HFF-Myc (cell line): ENCODE measurements at places on chromosomes 1 and 21.

- DNase-seq = no peak
Observed at GRCh38 chr21:42495027-42495426, 997 bp downstream of the RSPH1 start.

- DNase-seq = no peak
Observed at GRCh38 chr1:215044151-215044550, 38.4 kb upstream of the KCNK2 start.

- no peak for DNase-seq
Observed at GRCh38 chr1:36829066-36829465, 205.2 kb downstream of the GRIK3 start.

DNA sequence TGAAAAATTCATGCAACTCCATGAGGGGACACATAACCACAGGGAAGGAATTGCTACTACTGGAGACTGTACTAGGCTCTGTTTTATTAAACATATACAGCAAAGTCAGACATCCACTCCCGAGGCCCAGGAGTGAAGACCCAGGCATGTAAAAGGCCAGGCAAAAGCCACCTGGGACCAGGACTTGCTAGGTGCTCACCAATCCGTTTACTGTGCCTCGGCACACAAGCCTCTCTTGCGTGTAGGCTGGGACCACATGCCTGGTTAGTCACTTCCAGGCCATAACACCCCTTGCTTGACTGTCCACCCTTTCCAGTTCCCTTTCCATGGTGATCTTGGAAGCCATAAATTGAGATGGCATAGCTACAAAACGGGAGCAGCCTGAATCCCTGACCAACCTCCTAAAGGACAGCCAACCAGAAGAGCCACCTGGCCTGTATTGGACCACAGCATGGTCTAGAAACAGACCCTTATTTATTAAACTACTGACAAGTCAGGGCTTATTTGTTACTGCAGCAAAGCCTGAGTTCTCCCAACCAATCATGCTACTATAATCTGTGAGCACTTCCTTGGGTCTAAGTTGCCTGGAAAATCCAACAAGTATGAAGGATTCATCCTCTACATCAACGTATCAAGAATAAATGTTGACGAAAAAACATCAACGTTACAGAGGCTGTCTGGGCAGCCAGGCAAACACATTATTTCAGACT is 39.7 kb downstream of the URB1 start:
- no peak for DNase-seq

DNA sequence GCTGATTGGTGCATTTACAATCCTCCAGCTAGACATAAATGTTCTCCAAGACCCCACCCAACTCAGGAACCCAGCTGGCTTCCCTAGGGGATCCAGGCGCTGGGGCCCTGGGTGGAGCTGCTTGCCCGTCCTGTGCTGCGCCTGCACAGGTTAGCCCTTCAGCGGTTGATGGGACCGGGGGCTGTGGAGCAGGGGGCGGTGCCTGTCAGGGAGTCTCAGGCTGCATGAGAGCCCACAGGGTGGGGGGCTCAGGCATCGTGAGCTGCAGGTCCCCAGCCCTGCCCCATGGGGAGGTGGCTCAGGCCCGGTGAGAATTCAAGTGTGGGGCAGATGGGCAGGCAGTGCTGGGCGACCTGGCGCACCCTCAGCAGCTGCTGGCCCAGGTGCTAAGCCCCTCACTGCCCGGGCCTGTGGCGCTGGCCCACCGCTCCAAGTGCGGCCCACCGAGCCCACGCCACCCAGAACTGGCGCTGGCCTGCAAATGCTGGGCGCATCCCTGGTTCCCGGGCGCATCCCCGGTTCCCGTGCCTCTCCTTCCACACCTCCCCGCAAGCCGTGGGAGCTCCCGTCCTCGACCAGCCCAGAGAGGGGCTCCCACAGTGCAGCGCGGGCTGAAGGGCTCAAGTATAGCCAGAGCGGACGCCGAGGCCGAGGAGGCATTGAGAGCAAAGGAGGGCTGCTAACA is 23.1 kb upstream of the CLCA4 start:
- no peak for DNase-seq

GRCh38 chr1:152049291-152050083 is 12.7 kb upstream of the S100A11 start:
- no peak for DNase-seq

DNA sequence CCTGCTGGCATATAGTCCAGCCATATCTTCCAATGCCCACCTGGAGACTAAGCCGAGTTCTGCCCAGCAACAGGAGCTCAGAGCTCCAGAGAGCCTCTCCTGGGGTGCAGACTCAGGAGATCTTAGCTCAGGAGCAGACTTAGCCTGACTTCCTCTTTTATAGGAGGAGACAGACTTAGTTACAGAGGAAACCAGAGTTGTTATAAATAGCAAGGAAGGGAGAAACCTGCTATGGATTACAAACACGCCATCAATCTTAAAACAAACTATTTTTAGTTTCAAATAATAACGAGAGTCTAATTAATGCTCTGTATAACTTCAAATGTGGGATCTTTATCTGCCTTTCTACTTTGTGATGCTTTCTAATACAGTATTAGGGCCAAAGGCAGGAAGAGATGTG is 3.3 kb upstream of the KIF21B start:
- DNase-seq = no peak

DNA sequence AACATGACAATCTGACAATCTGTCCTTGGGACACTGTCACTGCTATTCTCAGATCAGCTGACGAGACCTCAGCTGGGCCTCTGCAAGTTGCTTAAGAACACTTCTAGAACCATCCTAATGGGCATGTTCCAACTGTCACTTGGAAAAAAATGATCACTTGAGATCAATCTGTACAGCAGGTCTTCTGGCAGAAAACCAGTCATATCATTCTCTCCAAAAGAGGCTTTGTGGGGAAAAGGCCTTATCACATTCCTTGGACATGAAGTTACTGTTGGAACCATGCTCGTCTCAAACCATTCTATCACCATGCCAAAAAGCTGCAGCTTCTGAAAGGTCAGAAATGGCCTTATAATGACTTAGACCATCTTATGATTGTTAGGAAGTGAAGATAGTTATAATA is 744.2 kb downstream of the USP25 start:
- DNase-seq = no peak

DNA sequence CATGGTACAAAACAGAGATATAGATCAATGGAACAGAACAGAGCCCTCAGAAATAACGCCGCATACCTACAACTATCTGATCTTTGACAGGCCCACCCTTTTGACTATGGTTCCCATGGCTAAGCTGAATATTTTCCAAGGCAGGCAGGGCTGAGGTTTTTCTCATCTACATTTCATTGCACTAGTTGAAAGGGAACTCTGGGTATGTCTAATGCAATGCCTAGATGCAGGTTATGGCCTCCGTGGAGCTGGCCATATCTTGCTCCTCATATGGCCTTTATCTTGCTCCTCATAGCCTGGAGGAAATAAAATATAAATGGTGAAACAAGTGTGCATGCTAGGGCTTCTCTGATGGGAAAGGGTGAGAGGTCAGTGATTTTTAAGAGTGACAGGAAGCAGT is 10.6 kb downstream of the SPRR5 start:
- no peak for DNase-seq

- DNase-seq = no peak
Observed at GRCh38 chr1:189432753-189433152, 1044.9 kb downstream of the BRINP3 start.

DNA sequence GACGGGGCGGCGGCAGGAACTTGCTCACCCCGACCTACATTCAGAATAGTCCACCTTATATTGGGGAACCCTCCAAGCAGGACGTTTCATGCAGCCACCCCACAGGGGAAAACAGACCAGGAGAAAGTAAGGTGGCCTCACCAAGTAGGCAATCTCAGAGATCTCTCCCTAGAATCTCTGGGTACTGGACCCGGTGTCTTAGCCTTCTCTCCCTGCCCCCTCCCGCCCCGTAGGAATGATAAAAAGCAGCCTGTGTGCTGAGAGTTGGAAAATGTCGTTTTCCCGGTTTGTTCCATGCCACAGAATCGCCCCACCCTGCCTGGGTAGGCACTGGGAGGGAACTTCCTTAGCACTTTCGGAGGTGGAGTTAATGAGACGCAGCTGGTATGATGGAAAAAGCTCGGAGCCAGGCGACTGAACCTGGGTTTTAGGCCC is 789 bp upstream of the PTPN14 start:
- DNase-seq = peak; percentile 58

DNA sequence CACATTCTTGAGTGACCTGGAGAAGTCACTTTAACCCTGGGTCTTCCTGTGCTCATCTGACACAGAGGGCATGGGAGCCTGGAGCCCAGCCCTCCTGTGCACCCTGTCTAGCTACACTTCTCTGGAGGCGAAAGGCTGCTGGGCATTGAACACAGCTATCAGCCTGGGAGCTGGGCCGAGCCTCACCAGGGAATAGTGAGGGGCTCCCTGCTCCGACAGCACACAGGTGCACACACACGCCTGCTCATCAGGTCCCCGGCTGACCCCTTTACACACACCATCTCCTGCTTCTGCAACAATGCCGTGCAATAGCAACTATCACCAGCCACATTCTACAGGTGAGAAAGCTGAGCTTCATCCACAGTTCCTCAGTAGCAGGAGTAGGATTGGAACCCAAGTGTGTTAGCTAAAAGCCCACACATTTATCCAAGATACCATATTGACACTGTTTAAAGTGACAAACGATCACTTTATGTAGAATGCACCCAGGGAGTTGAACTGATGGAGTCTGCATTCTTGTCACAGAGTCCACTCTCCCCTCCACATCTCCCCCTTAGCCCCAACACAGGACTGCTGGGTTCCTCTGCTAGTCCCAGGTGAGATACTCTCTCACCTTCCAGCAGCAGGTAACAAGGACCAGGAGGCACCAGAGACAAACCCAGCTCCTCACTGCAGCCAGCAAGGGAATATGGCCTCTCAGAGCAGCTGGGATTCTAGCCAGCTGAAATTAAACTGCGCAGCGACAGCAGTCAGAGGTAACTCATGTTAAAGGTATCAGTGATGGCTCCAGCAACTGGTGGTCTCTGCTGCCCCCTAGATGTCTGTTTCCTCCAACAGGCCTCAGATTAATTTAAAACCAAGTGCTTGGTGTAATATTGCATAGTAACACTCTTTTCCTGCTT is 18.3 kb upstream of the CAPN8 start:
- DNase-seq = no peak

DNA sequence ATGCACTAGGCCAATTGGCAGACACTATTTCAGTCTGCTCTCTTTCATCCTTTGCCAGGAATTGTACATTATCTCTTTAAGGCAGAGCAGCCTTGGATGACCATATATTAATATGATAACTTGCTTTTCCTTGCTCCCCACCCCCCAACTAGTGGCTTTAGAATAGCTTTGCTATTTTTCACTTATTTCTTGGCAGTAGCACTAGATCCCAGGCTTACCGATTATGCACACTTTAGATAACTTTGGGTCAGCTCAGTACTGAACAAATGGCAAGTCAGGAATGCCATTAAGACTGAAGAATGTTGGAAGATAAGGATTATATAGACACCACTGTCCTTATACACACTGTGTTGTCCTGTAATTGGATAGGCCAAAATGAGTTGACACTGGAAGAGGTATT is 146.4 kb downstream of the FGGY start:
- no peak for DNase-seq

- no peak for DNase-seq
Observed at GRCh38 chr1:64546013-64546412, 76.1 kb downstream of the CACHD1 start.

GRCh38 chr1:205339717-205340116 is 17.0 kb downstream of the KLHDC8A start:
- DNase-seq = no peak

DNA sequence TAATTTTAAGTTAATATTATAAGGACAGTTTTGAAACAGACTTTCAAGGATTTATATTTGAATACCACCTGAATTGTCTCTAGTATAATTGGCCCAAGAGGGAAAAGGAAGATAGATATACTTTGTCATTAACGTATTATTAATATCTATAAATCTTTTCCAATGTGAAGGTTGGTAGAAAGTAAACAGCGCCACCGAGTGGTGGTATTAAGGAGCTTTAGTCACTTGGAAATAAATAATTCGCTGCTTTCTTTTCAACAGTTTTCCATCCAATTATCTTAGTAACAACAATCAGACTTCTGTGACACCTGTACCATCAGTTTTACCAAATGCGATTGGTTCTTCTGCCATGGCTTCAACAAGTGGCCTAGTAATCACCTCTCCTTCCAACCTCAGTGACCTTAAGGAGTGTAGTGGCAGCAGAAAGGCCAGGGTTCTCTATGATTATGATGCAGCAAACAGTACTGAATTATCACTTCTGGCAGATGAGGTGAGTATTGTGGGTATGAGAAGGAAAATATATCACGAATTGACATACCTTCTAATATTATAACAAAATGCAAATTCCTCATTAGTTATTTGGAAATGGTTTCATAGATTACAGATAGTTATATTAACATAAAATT is 37.7 kb downstream of the SH3GLB1 start:
- no peak for DNase-seq

DNA sequence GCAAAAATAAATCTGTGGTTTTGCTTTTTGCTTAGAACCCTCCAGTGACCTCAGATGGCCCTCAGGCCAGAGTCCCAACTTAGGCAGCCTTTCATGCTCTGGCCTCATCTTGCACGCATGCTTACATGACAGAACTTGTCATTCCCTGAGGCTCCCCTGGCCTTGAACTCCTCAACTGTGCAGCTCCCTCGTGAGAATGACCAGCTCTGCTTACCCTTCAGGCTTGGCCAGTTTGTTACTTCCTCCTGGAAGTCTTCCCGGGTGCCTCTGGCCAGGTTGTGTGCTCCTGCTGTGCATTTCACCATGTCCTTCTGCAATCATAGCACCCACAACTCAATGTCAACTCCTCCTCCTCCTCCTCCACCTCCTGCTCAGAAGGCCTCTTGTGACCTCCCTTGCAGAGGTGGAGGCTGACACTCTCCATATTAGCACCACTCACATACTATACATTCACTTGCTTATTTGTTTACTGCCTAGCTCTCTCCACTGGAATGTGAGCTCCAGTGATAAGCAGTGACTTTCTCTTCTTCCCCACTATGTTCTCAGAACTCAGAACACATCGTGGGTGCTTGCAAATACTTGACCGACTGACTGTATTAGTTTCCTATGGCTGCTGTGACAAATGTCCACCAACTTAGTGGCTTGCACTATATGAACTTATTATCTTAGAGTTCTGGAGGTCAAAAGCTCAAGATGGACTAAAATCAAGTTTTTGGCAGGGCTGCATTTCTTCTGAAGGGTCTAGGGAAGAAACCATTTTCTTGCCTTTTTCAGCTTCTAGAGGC is 41.9 kb downstream of the RCSD1 start:
- no peak for DNase-seq

- peak; percentile 82 for DNase-seq
Observed at GRCh38 chr1:169113613-169114119, 7.2 kb downstream of the ATP1B1 start.

- no peak for DNase-seq
Observed at GRCh38 chr1:113307771-113308445, 82.4 kb upstream of the MAGI3 start.

DNA sequence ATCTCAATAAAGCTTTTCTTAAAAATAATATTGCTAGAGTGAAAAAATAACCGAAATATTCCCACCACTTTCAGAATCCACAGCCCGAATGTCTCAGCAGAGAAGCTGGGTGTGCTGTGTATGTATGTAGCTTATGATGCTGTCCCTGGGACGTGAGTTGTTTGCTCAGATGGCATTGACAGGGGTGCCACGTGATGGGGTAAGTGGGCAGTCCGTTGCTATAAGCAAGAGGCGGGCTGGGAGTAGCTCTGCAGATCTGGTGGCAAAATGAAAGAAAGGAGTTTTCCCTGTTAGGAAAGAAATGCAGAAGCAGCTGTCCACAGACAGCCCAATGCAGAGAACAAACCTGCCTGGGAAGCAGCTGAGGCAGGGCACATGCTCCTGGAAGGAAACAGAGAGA is 3.8 kb upstream of the FAM20B start:
- no peak for DNase-seq
